Neural progenitor cell (in vitro differentiated cells): ENCODE measurements at places on chromosomes 3 and 15.

- no peak overlapping the region for H3K27ac ChIP-seq
- H3K36me3 ChIP-seq = no peaks in the 10 kb centered on the region
- no peaks in the 10 kb centered on the region for H3K27me3 ChIP-seq
- peaks cover 4% of the 10 kb centered on the region for H3K4me1 ChIP-seq
- no peak for DNase-seq
Observed at GRCh38 chr3:170485696-170486095, 67.0 kb downstream of the CLDN11 start.

GRCh38 chr3:151283907-151284461 lies 5.6 kb upstream of the P2RY14 start:
- H3K27me3 ChIP-seq = no peaks in the 10 kb centered on the region
- no peaks in the 10 kb centered on the region for H3K36me3 ChIP-seq
- no peak overlapping the region for H3K27ac ChIP-seq
- no peak overlapping the region for H3K4me3 ChIP-seq

DNA sequence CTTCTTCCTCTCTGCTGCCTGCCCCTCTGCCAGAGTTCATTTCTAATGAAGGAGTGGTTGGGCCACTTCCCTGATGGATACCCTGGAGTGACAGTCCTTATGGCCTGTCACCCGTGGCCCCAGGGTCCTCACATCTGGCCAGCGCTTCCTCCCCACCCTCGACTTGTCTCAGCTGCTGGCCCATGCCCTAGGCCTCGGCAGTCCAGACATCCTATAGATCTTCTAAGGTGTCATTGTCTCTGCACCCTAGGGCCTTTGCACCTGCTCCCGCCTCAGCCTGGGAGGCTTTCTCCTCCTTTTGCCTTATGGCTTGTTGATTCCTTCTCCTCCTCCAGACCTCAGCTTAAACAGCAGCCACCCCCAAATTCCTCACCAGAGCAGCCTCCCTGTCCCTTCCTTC lies 181.0 kb downstream of the NSMCE3 start:
- no peak for DNase-seq
- peaks cover 8% of the 10 kb centered on the region for H3K36me3 ChIP-seq
- no peaks in the 10 kb centered on the region for H3K27me3 ChIP-seq
- H3K4me1 ChIP-seq = no peaks in the 10 kb centered on the region
- no peak overlapping the region for H3K27ac ChIP-seq
- no peak overlapping the region for H3K4me3 ChIP-seq

GRCh38 chr3:90241481-90241880 lies 1134.1 kb downstream of the EPHA3 start:
- no peaks in the 10 kb centered on the region for H3K4me1 ChIP-seq
- H3K27me3 ChIP-seq = no peaks in the 10 kb centered on the region
- no peaks in the 10 kb centered on the region for H3K36me3 ChIP-seq
- H3K4me3 ChIP-seq = no peak overlapping the region
- H3K27ac ChIP-seq = no peak overlapping the region

- H3K4me3 ChIP-seq = no peak overlapping the region
- no peaks in the 10 kb centered on the region for H3K36me3 ChIP-seq
- no peak overlapping the region for H3K27ac ChIP-seq
- no peak for DNase-seq
Observed at GRCh38 chr3:186176373-186176990, 67.6 kb upstream of the ETV5 start.

GRCh38 chr15:35740761-35741160 lies 194.8 kb upstream of the DPH6 start:
- H3K4me1 ChIP-seq = no peaks in the 10 kb centered on the region
- H3K36me3 ChIP-seq = no peaks in the 10 kb centered on the region
- no peak overlapping the region for H3K4me3 ChIP-seq
- H3K27me3 ChIP-seq = no peaks in the 10 kb centered on the region
- no peak for DNase-seq

DNA sequence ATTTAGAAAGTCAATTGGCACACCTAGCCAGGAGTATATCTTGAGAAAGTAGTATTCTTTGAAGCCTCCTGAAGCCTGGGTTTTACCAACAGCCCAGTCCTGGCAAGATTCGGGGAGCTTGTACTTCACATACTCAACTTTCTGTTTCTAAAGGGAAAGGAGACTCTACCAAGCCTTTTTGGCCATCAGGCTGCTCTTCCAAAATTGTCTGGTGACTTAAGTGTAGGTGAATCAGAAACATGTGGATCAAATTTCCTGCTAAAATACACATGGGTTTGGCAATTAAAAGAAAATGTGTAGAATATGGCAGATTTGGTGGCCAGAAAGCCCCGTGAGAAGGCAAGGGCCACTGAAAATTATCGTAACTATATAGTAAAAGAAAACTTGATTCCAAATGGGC lies 15.9 kb upstream of the GREM1 start:
- DNase-seq = no peak
- no peak overlapping the region for H3K4me3 ChIP-seq
- no peaks in the 10 kb centered on the region for H3K36me3 ChIP-seq
- peaks cover 6% of the 10 kb centered on the region for H3K4me1 ChIP-seq
- no peak overlapping the region for H3K27ac ChIP-seq

GRCh38 chr15:60328852-60329443 lies 68.8 kb downstream of the ANXA2 start:
- H3K4me1 ChIP-seq = peaks cover 28% of the 10 kb centered on the region
- DNase-seq = peak; percentile 41
- no peaks in the 10 kb centered on the region for H3K36me3 ChIP-seq
- no peak overlapping the region for H3K27ac ChIP-seq

- H3K4me3 ChIP-seq = no peak overlapping the region
- no peaks in the 10 kb centered on the region for H3K36me3 ChIP-seq
- no peaks in the 10 kb centered on the region for H3K27me3 ChIP-seq
- peak; percentile 36 for DNase-seq
Observed at GRCh38 chr3:53168175-53168923, 7.3 kb downstream of the PRKCD start.
